Peyer's patch (tissue), 4 donors: ENCODE measurements at places on chromosomes 3 and 15. TPM values are rescaled to one million over a fixed set of nuclear protein-coding genes. Genes with fewer than 3 reads are reported as not detected.

DNA sequence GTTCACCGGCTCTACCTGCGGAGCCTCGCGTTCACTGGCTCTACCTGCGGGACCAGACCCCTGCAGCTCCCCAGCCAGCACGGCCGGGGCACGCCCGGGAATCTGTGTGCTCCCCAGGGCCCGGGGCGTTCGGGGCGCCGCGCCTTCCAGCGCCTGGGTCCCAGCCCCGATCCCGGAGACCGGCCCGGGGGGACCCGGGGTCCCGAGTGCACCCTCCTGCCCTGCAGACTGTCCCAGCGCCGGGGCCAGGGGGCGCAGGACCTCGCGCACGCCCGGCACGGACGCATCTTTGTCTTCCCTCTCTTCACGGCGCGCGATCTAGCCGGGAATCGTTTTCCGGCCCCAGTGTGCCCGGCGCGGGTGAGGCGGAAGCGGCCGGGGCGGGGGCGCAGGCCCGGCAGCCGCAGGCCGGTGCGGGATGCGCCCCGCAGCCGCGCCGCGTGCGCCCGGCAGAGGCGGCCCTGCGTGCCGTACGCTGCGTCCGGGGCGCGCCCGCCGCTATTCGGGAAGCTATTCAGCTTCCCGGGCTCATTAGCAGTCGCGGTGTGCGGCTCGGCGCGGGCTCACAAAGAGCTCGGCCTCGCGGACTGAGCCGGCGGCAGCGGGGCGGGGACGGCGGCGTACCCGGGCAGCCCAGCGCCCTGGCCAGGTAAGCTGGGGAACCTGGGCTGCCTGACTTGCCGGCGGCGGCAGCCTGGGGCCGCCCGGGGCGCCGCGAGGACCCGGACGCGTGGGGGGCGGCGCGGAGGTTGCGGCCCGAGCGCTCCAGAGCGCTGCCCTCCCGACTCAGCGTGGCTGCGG is at the start of gene APBA2:
APBA2 (plus strand) TSS at position 345 of the 801 bp plus-strand sequence. CDS start 167,911 bp downstream, outside the sequence.
- DNase-seq = no peak
- H3K27ac ChIP-seq = no peak within 1 kb of the TSS
- peaks cover 7% of the 10 kb centered on the region for H3K27me3 ChIP-seq
- H3K4me3 ChIP-seq = peak within 1 kb of the TSS; percentile 61
- H3K36me3 ChIP-seq = no peaks in the 10 kb centered on the region

- no peak for DNase-seq
- peak overlapping the region; percentile 100 for H3K27ac ChIP-seq
- peak overlapping the region; percentile 95 for H3K4me3 ChIP-seq
These were observed 988 bp upstream of the NFKBIZ start for GRCh38 chr3:101848326-101848725.

DNA sequence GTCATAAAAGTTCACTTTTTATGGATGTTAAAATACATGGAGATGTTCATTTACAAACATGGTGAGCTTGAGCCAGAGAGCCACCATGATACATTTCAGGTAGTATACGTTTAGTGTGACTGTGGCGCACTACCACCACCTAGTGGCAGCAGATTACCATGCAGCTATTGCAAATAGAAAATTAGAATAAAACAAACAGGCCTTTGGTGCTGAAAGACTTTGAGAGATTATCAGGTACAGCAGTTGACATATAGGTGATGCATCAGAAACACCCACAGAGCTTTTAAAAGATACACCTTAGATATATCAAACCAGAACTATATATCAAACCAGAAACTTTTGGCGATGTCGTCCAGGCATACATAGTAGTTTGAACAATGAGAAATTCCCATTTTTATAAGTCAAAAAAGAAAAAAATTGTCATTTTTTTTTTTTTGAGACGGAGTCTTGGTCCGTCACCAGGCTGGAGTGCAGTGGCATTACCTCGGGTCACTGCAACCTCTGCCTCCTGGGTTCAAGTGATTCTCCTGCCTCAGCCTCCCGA is 42.0 kb upstream of the ICE2 start:
- H3K27me3 ChIP-seq = no peaks in the 10 kb centered on the region
- no peak overlapping the region for H3K4me3 ChIP-seq
- no peak overlapping the region for H3K27ac ChIP-seq
- no peaks in the 10 kb centered on the region for H3K4me1 ChIP-seq
- DNase-seq = peak; percentile 91

GRCh38 chr15:96335411-96336024 is 5.0 kb downstream of the NR2F2 start:
- H3K27me3 ChIP-seq = no peaks in the 10 kb centered on the region
- H3K27ac ChIP-seq = peak overlapping the region; percentile 80
- DNase-seq = no peak
- H3K36me3 ChIP-seq = no peaks in the 10 kb centered on the region
- peak overlapping the region; percentile 85 for H3K4me3 ChIP-seq

DNA sequence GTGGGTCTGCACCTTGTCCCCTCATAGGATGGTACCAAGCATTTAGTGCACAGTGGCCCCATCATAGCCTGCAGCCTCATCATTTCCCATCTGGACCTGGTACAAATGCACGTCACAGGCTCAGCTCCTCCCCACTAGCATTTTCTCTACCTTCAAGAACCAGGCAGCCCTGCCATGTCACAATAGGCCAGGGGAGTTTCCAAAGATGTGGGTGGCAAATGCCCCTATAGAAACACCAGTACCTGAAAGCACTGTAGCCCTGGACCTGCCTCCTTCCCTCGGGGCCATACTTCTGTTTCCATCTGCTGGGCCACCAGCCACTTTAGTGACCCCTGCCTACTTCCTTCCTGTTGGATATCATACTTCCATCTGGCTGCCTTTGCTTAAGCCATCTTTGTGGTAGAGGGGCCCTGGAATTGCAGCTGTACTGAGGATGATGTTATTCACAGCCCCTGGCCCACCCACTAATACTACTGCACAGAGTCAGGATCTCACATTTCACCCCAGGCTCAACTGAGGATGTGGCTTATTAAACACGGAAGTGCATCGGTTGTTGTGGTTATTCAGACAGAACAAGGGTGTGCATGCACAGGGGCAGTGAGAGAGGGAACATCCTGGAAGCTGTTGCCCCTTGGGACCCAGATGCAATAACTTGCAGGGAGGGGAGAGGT is 3.8 kb downstream of the TCTA start:
- peaks cover 20% of the 10 kb centered on the region for H3K36me3 ChIP-seq
- no peaks in the 10 kb centered on the region for H3K27me3 ChIP-seq
- no peak overlapping the region for H3K4me3 ChIP-seq
- H3K4me1 ChIP-seq = peaks cover 23% of the 10 kb centered on the region
- DNase-seq = peak; percentile 80

DNA sequence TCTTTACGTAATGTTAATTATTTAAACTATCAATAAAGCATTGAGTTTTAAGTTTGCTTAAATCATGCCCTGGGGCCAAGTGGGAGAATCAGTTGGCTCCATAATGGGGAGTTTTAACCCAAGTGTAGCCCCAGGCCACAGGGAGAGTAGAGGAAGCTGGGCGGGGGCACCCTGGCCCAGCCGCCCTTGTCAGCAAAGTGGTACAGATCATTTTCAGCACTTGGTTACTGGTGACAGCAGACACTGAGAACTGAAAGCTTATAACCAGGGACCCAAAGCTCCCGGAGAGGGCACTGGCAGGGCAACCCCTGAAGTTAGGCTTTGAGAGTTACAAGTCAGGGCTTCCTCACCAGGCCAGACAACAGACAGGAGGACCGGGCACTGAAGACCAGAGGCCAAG is 90.6 kb downstream of the SEMA5B start:
- no peak overlapping the region for H3K27ac ChIP-seq
- H3K4me3 ChIP-seq = no peak overlapping the region
- H3K4me1 ChIP-seq = no peaks in the 10 kb centered on the region
- DNase-seq = no peak

GRCh38 chr15:81098861-81099651 is 35.0 kb upstream of the CFAP161 start:
- no peaks in the 10 kb centered on the region for H3K27me3 ChIP-seq
- peak; percentile 46 for DNase-seq
- H3K4me3 ChIP-seq = no peak overlapping the region
- no peak overlapping the region for H3K27ac ChIP-seq
- H3K4me1 ChIP-seq = no peaks in the 10 kb centered on the region

GRCh38 chr3:11155341-11156025 is 1.2 kb downstream of the HRH1 start:
- no peaks in the 10 kb centered on the region for H3K27me3 ChIP-seq
- H3K36me3 ChIP-seq = no peaks in the 10 kb centered on the region
- no peaks in the 10 kb centered on the region for H3K4me1 ChIP-seq

DNA sequence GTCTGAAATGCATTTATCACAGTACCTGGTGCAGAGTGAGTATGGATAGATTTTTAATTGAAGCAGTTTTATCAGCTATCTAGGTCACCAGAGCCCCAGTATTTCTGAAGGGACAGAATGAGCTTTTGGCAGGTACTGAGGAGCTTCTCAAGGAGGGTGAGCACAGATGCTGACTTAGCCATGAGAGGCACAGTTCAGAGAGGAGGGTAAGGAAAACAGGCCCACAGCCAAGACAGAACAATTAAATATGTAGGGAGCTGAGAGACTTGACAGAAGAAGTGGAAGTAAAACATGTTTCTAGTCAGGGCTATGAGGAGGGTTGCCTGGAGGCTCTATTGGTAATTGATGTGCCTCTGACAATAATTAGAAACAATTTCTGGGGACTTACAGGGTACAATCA is 20.1 kb downstream of the ZNF80 start:
- no peaks in the 10 kb centered on the region for H3K4me1 ChIP-seq
- no peaks in the 10 kb centered on the region for H3K27me3 ChIP-seq

DNA sequence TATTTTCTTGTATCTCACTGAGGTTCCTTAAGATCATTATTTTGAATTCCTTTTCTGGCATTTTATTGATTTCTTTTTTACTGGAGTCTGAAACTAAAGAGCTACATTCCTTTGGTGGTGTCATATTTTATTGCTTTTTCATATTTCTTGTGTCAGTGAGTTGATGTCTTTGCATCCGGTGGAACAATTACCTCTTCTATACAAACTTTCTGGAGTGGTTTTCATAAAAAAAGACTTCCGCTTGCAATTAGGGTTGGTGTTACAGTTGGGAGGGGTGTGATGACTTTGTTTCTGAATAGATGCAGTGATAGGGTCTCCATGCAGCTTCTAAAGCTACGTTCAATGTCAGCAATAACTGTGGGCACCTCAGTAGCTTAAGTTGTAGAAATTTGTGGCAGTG is 181.7 kb downstream of the LPP start:
- H3K36me3 ChIP-seq = no peaks in the 10 kb centered on the region
- no peak overlapping the region for H3K4me3 ChIP-seq
- H3K27me3 ChIP-seq = no peaks in the 10 kb centered on the region
- DNase-seq = no peak

GRCh38 chr3:12991481-12991837 is 81.8 kb downstream of the IQSEC1 start:
- no peak overlapping the region for H3K27ac ChIP-seq
- peaks cover 13% of the 10 kb centered on the region for H3K4me1 ChIP-seq
- H3K36me3 ChIP-seq = no peaks in the 10 kb centered on the region
- H3K27me3 ChIP-seq = no peaks in the 10 kb centered on the region
- DNase-seq = no peak
- no peak overlapping the region for H3K4me3 ChIP-seq

DNA sequence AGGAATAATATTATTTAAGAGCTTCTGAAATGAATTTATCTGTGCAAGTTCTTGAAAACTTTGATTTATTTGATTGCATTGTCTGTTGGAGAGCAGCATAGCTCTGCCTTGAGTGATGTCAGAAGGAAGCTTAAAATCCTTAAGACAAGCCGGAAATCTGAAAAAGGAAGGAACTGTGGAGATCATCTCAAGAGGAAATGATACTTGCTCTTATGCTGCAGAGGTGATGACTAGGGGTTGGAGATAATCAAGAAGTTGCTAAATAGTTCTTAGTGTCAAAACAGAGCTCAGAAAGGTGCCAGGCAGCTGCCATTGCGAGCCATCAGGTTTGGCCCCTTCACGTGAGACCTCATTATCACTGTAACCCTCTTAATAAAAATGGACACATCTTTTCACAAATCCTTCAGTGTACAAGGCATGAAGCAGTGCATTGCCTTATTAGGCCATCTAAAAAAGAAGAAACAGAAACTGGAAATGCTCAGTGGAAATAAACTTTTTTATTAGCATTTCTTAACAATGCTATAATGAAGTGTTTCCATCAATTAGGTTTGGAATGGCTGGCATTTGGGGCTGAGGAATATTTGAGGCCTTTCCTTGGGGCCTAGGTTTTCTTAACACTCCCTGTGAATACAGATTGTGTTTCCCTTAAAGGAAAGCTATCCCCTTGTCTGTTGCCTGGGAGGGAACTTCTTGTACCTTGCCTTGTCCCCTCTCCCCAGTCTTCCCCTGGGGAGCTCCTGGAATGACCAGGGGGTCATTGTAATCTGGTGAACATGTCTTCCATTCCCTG is 34.5 kb upstream of the VILL start:
- H3K36me3 ChIP-seq = no peaks in the 10 kb centered on the region
- no peak for DNase-seq
- H3K4me3 ChIP-seq = no peak overlapping the region
- no peaks in the 10 kb centered on the region for H3K27me3 ChIP-seq
- H3K27ac ChIP-seq = peak overlapping the region; percentile 60

DNA sequence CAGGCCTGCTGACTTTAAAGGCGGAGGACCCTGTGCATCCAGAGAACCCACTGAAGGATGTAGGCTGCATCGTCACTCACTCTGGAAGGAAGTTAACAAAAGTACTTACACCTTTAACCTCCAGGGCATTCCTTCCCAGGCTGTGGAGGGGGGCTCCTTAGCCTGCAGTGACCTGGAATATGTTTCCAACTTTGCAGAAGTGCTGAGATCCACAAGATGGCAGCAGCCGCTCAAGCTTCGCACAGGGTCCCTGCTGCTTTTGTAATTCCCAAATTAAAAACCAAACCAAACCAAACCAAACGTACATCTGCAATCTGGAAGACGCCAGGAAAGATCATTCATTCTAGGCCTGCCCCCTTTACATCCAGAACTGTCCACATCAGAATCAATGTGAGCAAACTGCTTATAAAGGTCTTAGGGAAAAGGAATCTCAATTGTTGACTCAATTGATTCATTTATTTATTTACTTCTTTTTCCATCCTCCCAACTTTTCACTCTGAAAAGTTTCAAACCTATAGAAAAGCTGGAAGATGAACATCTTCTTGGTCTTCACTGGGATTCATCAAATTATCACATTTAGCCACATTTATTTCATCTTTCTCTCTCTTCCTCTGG is 70.5 kb upstream of the KLHL25 start:
- H3K27me3 ChIP-seq = no peaks in the 10 kb centered on the region
- H3K4me1 ChIP-seq = no peaks in the 10 kb centered on the region
- H3K27ac ChIP-seq = no peak overlapping the region
- H3K4me3 ChIP-seq = no peak overlapping the region

BOC gene
- total RNA-seq = 4.2 TPM

C3orf49 gene
- total RNA-seq = not detected

GOLGA8G gene
- total RNA-seq = not detected

GRAMD2A gene
- 3.3 TPM for total RNA-seq

IL5RA gene
- total RNA-seq = 2.1 TPM

GP5 gene
- total RNA-seq = not detected

COPG1 gene
- total RNA-seq = 220 TPM

CYP11A1 gene
- total RNA-seq = 0.88 TPM

TNNC1 gene
- total RNA-seq = not detected

ADAM10 gene
- total RNA-seq = 71.5 TPM

MESP2 gene
- not detected for total RNA-seq

ITIH1 gene
- not detected for total RNA-seq

ALG3 gene
- 19.0 TPM for total RNA-seq

LHFPL4 gene
- 0.54 TPM for total RNA-seq

ARL14 gene
- 12.9 TPM for total RNA-seq

TGM4 gene
- total RNA-seq = not detected
